ENCODE measurements at places on chromosomes 13 and 19.

DNA sequence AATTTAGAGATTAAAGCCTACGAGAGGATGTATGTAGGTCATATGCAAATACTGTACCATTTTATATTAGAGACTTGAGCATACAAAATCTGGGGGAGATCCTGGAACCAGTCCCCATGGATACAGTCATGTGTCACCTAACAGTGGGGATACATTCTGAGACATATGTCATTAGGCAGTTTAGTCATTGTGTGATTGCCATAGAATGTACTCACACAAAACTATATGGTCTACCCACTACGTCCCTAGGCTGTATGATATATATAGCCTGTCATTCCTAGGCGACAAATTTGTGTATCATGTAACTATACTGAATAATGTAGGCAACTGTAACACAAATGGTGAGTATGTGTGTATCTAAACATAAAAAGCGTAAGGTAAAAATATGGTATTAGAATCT is 62.8 kb downstream of the WDFY2 start:
- ATAC-seq, result no peak

DNA sequence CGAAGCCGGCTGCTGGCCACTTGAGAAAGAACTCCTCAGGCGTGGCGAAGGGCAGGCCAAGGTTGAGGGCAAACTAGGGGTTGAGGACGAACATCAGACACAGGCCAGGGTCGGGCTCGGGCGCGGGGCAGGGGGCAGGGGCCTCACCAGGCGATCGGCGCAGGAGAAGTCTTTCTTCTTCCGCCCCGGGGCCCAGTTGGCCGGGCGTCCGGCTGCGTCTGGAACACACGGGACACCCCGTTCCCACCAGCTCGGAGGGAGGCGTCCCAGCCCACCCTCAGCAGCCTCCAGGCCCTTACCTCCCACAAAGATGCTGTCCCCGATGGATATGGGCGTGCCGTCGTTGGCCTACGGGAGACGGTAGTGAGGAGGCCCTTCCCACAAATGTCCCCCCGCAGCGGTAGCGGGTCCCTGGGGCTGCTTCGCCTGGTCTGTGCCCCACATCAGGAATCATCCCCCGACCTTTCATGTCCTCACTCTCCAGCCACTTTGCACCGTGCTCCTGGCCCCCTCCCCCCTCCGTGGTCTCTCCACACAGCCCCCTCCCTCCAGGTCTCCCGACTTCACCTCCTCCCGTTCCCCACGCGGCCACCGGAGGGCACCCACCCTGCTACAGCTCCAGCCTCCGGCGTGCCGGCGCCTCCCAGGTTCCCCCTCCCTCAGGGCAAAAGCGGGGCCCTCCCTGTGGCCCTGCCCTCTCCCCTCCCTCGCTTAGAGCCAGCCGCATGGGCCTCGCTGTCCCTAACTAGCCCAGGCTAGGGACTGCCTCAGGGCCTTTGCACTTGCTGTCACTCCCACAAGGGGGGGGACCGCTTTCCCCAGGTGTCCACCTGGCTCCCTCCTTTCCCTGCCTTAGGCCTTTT is 4.8 kb downstream of the PNKP start:
- no peak for ATAC-seq

DNA sequence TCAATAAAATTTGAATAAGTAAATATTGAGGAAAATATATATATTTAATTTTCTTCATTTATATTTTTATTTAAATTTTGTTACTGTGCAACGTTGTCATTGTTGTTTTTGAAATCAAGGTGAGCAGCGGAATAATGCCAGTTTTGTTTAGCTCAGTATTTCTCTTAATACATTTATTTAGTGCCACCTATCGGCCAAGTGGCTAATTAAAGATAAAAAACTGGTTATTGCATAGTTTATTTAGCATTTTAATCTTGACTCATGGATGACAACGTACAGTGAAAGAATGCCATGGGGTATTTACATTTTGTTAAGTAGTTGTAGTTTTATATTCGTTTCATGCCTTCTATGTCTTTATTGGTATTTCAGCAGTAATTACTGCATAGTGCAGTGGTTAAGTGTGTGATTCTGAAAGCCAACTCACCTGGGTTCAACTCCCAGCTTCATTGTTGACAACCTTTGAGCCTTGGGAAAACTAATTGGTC is 265.9 kb downstream of the MYO16 start:
- no peak for ATAC-seq

GRCh38 chr19:30311911-30312310 is 60.3 kb upstream of the ZNF536 start:
- ATAC-seq, result no peak

DNA sequence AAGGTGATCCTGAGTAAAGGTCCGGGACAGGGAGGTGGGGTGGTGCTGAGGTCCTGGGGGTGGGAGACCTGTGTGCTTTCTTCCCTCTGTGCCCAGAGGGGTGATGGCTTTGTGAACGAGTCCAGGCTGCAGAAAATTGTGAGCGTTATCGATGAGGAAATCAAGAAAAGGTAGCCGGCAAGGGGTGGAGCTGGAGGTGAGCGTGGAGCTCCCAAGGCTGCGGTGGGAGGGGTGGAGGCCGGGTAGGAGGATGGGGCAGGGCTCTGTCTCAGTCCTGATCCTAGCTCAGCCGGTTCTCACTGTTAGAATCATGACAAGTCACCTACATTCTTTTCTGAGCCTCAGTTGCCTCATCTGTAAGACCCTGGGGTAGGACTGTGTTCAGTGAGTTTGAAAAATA is 4.0 kb downstream of the SELENOV start:
- no peak for ATAC-seq

GRCh38 chr13:27279506-27279905 is 8.9 kb downstream of the RASL11A start:
- no peak for ATAC-seq

GRCh38 chr13:100946588-100946987 is 272.0 kb upstream of the TMTC4 start:
- no peak for ATAC-seq

- ATAC-seq, result no peak
Measured at GRCh38 chr19:16306728-16307402, 17.8 kb upstream of the KLF2 start.

GRCh38 chr13:103325672-103326071 is 259.5 kb upstream of the SLC10A2 start:
- ATAC-seq, result no peak
